NCI-H2081 treated with DMSO at 0.1 percent for 48 hours (cell line): ENCODE measurements at places on chromosomes 11 and 22.

DNA sequence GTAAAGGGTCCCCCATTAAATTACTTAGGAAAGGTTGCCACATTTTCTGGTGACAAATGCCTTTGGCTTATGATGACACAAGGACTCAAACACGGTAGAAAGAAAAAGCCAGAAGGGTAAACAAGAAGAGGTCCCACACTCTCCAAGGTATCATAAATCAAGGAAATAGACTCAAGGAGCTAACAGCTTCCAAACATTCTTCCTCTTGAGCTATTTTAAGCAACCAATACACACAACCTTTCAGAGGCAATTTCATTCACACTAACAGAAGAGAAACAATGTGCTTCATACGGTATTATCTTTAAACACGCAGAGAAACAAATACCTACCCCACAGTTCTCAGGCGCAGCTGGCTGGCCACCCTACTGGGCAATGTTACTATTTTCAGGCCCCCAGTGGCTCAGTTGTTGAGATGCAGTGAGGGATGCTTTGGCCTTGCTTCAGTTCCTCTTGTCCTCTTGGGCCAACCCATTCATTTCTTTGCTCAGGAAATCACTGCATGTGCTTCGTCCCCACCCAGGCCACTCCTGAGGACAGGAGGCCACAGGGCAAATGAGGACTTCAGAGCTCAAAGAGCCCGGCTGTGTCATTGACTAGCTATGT lies 15.8 kb downstream of the ABTB2 start:
- DNase-seq, result no peak

GRCh38 chr11:120635136-120635810 lies 123.7 kb downstream of the GRIK4 start:
- no peak for DNase-seq

GRCh38 chr11:74204701-74205100 lies 33.6 kb downstream of the PPME1 start:
- DNase-seq, result no peak

DNA sequence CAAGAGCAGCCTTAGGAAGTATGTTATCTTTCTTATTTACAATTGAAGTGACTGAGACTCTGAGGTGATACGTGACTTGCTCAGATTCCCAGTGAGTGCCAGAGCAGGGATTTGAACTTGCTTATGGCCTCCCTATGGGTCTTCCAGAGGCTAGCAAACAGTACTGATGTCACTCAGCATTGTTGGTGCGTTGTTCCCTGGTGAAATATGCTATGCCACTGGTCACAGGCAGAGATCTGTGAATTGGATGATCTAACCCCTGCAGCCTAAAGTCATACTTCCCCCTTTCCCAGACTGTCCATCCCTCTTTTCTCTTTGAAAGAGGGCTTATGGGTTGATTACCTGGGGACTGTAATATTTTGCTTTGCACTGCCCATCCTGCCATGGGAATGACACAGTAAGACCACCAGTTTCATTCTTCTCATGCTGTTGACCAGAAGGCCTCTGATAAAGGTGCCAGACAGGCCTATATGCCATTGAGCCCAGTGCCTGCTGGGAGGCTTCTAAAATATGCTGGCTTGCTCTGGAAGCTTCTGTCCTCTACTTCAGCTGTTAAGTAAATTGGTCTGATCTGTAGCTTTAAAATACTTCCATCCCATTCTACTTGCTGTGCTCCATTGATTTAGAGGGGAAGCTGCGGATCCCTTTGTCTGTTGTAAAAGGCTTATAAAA lies 152.2 kb upstream of the E2F8 start:
- no peak for DNase-seq

DNA sequence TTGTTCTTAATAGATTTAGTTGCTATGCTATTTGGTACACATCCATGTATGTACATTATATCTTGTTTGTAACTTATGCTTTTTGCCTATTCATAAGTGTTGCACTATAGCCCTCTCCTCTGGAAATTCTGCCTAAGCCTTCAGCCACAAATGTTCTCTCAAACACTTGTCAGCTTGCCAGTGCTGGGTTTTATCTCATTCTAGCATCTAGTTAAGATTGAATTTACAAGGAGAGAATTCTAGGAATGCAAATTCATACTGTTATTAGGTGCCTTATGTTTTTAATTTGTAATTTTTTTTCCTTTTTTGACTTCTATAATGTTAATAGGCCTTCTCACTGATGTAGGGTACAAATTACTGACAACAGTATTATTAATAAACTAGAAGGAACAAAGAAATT lies 14.6 kb upstream of the CTSC start:
- DNase-seq, result no peak

DNA sequence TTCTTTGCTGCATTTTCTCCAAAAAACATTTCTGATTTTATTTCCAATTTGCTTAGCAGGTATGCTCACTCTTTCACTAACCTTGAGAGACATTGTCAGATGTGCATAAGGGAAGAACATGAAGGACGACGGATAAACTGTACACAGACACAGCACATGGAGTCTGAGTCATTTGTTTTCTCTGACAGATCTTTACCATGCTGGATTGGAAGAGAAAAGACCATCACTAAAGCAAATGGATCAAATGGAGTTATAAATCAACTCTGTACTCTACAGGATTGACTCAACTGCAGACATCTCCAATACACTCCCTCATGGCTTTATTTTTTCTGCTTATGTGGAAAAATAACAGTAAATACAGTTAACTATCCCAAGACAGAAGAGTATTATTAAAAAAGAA lies 90.2 kb upstream of the CTSC start:
- DNase-seq, result no peak

GRCh38 chr11:72808331-72808798 lies 5.8 kb upstream of the ATG16L2 start:
- DNase-seq, result no peak

DNA sequence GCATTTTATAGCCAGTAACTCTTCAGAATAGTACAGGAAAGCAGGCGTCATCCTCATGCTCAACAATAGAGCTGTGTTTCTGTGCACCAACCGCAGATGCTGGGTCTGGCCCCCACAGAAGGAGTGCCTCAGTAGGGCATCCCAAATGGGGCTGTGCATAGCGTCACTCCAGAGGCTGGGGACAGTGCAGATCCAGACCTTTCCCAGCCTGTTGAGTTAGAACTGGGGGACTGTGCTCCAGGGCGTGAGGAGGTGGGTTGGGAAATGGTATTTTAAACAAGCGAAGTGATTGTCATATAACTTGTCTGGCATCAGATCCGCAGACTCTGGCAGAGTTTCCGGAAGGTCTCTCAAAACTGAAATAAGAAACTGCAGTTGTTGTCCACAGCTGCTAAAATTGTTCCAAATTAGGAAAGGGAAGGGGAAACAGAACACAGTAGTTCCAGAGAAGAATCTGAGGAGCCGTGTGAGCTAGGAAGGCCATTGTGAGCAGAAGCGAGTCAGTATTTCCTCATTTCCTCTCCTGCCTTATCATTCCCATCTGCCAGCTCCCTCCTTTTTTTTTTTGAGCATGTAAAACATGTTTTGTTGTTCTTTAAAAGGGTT lies 52.2 kb downstream of the JAM3 start:
- DNase-seq, result no peak

- DNase-seq, result no peak
These were observed at the start of gene ABCG4 for GRCh38 chr11:119149018-119149785. TSS of gene ABCG4 (plus strand) at chr11:119149052. CDS start at chr11:119149966, 914 bp downstream.

DNA sequence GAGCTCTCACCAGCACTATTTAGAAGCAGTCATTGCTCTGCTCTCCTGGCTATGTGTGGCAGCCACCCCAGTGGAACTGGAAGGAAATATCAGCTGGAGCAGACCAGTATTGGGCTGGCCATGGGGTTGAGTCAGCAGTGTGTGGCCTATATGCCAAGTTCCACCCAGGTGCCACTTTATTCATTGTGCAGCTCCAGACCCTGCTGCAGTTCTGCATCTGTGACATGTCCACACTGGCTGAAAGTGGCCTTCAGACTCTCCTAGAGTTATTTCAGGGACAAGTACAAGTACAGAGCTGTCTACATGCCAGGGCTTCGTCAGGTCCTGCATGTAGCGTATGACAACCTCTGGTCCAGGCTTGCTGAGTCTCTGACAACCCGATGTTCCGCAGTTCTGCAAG lies 55.2 kb downstream of the CABIN1 start:
- DNase-seq, result no peak

- DNase-seq, result no peak
These were observed 86.2 kb downstream of the BTBD10 start for GRCh38 chr11:13376838-13377237.

- DNase-seq, result no peak
These were observed 43.1 kb upstream of the DEUP1 start for GRCh38 chr11:93287434-93287833.

- DNase-seq, result no peak
These were observed 2.2 kb downstream of the TBX1 start for GRCh38 chr22:19762568-19763457.

DNA sequence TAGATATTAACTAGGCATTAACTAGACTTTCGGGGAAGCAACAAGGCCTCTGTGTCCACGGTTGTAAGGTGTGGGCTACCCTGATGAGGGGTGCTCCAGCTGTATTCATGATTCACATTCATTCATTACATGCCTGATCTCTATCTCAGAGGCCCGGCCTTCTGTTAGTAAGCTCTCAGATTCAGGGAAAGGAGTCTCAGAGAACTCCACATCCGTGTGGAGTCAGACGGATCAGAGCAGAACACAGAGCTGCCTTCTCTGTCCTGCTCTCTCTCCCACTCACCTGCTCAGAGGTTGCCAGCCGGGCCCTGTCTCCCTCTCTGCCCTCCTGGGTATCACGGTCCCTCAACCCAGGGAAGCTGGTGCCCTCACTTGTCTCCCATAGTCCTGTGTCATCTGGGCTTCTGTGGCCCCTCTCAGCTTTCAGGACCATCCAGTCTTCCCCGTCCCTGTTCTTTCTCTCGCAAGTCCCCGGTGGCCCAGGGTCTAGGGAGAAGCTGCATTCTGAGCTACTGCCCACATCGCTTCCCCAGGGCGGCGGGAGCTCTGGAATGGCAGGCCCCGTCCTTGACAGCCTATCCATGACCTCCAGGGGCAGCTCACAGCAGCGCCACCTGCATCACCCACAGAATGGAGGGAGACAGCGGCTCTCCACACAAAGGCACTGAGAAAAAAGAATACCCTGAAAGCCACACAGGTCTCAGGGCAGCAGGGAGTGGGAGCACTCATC lies 4.3 kb downstream of the TP53AIP1 start:
- no peak for DNase-seq

DNA sequence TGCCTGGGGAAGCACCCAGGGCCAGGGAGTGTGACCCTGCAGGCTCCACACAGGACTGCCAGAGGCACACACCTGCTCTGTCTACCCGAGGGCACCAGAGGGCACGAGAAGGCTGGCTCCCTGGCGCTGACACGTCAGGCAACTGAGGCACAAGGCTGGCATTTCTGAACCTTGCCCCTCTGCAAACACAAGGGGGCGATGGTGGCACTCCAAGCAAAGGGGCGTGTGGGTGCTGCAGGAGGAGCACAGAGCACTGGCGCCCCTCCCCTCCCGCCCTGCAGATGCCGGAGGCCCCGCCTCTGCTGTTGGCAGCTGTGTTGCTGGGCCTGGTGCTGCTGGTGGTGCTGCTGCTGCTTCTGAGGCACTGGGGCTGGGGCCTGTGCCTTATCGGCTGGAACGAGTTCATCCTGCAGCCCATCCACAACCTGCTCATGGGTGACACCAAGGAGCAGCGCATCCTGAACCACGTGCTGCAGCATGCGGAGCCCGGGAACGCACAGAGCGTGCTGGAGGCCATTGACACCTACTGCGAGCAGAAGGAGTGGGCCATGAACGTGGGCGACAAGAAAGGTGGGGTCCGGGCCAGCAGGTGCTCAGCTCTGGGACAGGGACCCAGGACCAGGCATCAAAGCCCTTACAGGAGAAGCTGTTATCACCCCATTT lies 20.8 kb upstream of the TXNRD2 start:
- no peak for DNase-seq

- no peak for DNase-seq
These were observed 17.3 kb upstream of the OR52A1 start for GRCh38 chr11:5171856-5172255.

DNA sequence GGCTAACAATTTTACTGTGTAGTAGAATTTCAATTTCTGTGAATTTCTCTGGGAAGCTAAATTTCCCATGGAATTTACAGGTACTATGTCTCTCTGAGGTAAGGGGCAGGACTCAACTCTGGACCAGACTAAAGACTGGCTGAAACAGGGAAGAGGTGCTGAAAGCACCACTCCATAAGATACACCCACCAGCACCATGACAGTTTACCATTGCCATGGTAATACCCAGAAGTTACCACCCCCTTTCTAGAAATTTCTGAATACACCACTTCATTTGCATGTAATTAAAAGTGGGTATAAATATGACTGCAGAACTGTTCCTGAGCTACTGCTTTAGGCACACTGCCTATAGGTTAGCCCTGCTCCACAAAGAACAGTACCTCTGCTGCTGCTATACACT lies 274.1 kb downstream of the TTC28 start:
- no peak for DNase-seq

GRCh38 chr11:112670806-112671570 lies 290.2 kb upstream of the NCAM1 start:
- no peak for DNase-seq

DNA sequence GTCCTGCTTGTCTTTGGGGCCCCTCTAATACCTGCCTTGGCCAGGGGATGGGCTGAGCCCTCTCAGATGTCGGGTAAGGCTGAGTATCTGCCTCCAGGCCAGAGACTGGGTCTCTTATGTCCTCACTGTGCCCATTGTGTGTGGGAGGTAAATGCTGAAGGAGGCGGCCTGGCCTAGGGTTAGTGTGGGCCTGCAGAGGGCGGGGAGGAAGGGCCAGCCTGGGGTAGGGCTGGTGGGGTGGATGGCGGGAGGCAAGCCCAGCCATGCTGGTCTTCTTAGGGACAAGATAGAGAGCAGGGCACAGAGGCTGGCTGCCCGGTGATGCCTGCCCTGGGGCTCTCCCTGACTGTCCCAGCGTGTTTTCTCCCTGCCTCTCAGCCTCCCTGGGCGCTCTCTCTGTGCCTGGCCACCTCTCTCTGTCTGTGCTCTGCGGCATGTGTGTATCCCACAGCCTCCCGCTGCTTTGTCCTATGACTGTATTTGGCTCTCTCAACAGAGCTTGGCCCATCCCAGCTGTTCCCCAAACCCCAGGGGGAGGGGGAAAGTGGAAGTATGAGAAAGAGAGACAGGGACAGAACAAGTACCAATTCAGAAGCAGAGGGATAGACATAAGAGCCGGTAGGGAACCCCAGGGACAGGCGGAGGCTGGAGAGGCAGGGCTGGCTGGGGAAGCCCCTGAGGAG lies 57.0 kb downstream of the PDE2A start:
- DNase-seq, result no peak

DNA sequence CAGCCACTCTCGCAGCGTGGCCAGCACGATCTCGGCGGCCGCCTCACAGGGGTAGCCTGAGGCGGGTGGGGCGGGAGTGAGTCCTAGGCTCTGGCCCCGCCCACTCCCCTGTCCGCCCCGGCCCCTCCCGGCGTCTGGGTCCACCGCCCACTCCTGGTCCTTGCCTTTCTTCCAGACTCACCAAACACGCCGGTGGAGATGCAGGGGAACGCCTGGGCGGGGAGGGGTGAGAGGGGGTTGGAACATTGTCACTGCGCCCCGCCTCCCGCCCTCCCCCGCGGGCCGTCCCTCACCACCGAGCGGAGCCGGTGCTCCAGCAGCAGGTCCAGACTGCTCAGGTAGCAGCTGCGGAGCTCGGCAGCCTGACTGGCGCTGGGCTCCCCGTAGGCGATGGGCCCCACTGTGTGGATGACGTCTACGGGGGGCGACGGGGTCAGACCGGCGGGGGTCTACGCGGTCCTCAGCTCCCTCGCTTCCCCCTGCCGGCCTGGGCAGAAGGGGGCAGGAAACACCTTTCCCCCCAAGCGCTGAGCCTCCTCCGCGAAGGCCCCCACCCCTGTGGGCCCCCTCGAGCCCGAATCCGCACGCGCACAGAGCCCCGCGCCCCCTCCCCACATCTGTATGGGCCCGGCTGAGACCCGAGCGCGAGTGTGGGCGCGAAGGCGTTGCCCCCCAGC lies 13.2 kb downstream of the OTUB1 start:
- no peak for DNase-seq
